GDM1 (cell line): ENCODE measurements at places on chromosomes 7 and 10.

GRCh38 chr7:142319970-142320369 lies 62.1 kb upstream of the PRSS58 start:
- no peak for DNase-seq

GRCh38 chr7:133040178-133040577 lies 41.7 kb downstream of the CHCHD3 start:
- DNase-seq = no peak

- no peak for DNase-seq
These were observed 53.1 kb downstream of the APBB1IP start for GRCh38 chr10:26491276-26491675.

- DNase-seq = no peak
These were observed 293.2 kb upstream of the NFE2L3 start for GRCh38 chr7:25858525-25859411.

- no peak for DNase-seq
These were observed 42.8 kb downstream of the HSPA12A start for GRCh38 chr10:116699471-116700150.

DNA sequence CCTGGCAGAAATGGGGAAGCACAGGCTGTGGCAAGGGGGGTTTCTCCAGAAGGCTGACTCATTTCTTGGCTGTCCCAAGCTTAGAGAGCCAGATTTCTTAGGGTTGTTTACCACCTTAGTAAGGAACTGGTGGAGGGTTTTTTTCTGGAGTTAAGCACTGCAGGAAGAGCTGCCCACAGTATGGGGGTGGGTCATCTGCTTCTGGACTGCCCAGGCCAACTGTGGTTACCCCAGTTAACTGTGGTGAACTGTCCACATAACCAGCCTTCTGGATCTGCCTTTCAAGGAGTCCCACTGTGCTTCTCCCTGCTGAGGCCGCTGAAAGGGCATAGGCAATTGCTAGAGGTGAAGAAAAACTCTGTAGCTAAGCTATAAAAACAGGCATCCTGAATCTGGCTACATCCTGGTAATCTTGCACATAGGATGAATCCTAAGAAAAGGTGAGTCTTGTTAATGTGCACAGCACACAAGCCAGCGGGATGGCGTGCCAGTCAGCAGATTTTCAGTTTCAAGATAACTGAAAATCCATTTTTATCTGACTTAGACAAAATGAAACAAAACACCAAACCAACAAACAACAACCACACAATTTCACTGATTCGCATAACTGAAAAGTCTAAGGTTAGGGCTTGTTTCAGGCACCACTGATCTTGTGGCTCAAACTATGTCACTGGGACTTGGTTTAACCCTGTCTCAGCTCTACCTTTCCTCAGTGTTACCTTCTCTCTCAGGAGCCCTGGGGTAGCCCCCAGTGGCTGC lies 21.6 kb upstream of the TSPAN33 start:
- DNase-seq = peak; percentile 27

- no peak for DNase-seq
These were observed 216.2 kb downstream of the AUTS2 start for GRCh38 chr7:69814421-69814962.

DNA sequence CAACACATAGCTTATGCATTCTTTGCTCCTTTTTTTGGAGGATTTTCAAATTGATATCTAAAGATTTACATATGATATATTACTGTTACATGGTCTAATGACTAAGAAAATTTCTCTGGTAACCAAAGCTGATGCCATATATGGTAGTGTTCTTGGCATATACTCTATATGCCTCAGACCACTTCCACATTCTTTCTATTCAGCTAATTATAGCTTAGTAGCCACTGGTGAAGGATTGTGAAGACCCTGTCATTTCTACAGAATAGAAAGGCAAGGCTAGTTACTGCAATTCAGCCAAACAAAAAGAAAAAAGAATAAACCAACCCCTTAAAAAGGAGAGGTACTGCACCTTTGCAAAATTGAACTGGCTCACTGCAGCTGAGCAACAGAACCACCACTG lies 3.7 kb downstream of the PURB start:
- no peak for DNase-seq

DNA sequence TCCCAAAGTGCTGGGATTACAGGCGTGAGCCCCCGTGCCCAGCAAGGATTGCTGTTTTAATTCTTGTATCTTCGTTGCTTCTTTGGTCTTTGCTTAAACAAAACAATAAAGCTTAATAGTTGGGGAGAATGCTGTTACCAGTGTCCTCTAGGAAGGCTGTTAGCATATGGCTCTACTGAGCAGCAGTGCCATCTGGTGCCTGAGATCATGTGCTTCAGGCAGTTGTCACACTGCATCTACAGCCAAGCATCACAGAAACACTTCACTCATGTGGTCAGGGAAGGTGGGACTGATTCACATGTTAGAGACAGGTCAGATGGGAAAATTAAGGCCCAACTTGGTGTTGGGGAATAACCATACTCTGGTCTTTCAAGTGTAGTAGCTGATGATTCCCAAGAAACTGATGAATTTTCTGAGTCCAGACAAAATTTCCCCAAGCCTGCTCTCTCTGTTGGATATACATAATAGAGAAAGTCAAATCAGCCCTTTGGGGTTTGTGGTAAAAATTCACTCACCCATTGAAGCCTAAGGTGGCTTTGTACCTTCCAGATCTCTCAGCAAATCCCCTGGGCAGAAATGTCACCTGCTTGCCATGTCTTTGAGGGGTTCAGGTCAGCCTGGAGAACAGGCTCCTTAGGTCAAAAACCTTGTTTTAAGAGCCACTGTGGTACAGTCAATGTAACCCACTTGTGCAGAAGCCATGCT lies 28.4 kb downstream of the UBE2D4 start:
- peak; percentile 5 for DNase-seq

GRCh38 chr10:76149602-76150138 lies 718.2 kb downstream of the LRMDA start:
- no peak for DNase-seq

GRCh38 chr10:79020605-79021004 lies 48.2 kb upstream of the ZMIZ1 start:
- DNase-seq = no peak

DNA sequence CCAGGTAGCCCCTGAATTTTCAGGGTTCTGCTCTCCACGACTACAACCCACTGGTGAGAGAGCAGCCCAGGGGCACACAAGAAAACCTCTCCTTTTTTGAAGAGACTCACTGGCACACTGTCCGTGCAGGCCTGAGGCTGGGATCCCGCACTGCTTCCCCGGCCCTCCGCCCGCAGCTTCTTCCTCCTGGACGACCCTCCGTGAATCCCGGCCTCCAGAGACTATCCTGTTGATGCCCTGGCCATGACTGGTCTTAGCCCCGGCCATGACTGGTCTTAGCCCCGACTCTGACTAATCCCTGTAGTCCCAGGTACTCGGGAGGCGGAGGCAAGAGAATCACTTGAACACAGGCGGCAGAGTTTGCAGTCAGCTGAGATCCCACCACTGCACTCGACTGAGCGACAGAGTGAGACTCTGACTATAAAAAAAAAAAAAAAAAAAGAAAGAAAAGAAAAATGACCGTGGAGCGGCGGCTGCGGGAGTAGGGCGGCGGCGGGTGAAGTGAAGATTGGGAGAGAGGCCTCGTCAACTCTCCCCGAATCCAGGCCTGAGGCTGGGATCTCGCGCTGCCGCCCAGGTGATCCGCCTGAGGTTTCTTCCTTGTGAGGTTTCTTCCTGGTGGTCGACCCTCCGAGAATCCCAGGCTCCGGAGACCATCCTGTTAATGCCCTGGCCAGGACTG lies 196.4 kb downstream of the ZNF716 start:
- DNase-seq = no peak

DNA sequence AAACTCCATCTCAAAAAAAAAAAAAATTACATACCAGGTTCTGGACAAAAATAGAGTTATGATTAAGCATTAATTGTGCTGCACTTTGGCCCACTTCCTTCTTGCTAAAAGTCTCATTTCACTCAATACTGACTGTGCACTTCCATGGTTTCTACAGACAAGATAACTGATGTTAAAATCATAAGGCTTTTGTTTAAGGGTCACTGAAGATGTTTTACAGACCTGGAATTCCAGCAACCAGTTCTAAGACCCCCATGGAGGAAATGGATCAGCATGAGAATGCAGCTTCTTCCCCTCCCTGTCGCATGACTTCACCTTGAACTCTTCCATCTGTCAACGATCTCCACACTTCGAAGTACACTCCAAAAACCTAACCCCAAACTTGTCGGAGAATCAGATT lies 1191.8 kb upstream of the AUTS2 start:
- no peak for DNase-seq

GRCh38 chr10:52678611-52679010 lies 94.0 kb downstream of the MBL2 start:
- no peak for DNase-seq
